NB4 (cell line): ENCODE measurements at places on chromosomes 5 and 9.

DNA sequence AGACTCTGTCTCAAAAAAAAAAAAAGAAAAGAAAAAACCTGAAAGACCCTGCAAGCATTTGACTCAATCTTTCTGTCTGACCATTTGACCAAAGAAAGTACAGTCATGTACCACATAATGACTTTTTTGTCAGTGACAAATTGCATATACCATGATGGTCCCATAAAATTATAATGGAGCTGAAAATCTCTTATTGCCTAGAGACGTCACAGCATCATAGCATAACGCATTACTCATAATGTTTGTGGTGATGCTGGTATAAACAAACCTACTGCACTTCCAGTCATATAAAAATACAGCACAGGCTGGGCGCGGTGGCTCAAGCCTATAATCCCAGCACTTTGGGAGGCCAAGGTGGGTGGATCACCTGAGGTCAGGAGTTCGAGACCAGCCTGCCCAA is 10.5 kb downstream of the ECM2 start:
- DNase-seq: no peak

DNA sequence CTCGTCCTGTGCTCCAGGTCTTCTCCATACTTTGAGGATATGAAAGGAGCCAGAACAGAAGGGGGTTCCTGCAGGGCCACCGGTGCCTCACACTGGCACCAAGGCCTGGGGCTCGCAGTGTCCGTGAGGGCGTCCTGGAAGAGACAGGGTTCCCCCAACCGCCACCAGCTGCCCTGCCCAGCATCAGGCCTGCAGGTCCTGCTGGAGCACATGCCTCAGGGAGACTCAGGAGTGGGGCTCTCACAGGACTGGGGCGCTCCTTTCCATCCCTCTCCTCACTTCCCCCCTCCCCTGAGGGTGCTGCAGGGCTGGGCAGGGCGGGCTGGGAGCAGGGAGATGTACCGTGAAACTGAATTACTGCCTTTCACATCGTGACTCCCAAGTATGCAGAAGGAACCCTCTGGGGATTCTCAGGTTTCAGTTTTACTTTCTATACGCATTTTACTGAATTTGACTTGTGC is 31.7 kb downstream of the CEP72 start:
- no peak for DNase-seq

- no peak for DNase-seq
Observed at GRCh38 chr9:131433302-131433854, 39.5 kb downstream of the PRRC2B start.

DNA sequence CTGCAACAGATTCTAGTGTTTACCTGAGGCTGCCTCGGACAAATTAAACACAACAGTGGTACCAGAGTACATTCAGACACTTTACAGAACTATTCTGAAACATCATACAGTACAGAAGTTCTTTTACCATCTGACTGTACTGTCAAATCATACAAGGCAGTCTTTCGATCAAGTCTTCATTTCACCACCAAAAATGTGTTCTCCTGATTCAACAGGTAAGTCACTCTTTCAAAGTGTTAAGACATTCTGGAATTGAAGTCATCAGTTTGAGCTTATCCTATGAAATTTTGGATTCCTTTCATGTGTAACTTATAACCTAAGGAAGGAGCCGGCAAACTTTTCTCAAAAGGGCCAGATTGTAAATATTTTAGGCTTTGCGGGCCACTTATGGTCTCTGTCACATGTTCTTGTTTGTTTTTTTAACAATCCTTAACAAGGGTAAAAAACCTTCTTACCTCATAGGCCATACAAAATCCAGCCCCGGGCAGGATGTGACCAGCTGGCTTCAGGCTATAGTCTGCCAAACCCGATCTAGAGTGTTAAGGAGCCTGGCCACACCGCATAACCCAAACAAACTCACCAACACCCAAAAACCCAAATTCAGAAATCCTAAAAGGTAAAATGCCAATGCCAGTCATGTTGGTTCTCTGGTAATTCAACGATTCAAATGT is 151.6 kb downstream of the DENND1A start:
- DNase-seq: no peak
